ENCODE measurements at places on chromosomes 3 and 15.

- DNase-seq: no peak
Measured at GRCh38 chr3:35946121-35946853, 307.0 kb downstream of the ARPP21 start.

DNA sequence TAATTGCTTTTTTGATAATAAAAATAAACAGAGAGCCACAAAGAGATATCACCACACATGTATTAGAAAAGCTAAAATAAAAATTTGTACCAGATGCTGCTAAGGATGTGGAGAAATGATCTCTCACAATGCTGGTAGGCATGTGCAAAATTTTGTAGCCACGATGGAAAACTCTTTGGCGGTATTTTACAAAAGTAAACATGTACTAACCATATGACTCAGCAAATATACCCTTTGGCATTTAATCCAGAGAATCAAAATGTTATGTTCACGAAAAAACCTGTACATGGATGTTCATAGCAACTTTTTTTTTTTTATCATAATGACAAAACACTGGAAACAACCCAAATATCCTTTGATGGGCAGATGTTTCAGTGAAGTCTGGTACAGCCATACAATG, 261.2 kb downstream of the LPP start:
- no peak for DNase-seq

DNA sequence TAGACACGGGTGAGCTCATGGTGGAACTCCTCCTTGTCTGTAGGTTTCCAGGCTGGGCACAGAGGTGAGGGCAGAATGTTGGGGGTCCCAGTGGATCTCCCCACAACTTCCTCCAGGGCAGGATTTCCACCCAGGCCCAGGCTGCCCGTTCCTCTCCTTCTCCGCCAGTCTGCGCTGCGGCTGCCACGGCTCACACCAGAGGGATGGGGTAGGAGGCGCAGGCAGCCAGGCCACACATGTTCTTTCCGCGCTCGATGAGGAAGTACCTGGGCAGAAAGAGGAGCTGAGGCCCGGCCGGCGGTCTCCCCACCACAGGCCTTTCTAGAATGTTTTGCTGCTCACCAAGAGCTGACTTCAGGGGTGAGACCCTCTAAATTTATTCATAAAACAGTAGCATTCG, 22.9 kb downstream of the CTSH start:
- DNase-seq: no peak

DNA sequence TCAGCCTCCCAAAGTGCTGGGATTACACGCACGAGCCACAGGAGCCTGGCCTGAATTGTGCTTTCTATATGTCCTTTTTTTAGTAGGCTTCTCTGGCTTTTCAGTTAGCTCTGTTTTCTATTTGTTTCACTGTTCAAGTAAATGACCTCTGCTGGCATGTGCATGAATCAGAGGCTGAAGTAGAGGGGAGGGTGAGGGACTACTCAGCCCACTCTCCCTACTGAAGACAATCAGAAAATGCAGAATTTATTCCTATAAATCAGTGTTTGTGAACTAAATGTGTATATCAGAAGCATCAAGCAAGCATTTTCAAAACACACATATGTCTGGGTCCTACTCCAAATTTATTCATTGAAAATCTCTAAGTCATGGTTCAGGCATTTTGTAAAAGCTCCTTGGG, 45.0 kb downstream of the ZMAT3 start:
- DNase-seq: no peak

DNA sequence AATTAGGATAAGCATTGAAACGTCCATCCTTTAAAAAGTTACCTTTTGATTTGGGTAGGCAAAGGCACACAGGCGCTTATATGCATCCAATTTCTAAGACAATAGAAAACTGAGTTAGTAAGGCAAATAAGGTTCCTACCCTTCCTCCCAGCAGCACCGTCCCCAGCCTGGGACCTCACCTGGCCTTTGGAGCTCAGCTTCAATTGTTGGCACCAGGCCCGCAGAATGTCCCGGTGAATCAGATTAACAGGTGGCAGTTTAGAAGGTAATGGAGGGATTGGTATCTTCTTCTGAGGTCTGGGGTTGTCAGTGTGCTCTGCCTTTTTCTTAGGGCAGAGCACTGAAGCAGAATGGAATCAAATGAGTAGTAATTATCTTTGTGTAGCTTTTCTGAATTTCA, 5.7 kb downstream of the DPPA4 start:
- no peak for DNase-seq

DNA sequence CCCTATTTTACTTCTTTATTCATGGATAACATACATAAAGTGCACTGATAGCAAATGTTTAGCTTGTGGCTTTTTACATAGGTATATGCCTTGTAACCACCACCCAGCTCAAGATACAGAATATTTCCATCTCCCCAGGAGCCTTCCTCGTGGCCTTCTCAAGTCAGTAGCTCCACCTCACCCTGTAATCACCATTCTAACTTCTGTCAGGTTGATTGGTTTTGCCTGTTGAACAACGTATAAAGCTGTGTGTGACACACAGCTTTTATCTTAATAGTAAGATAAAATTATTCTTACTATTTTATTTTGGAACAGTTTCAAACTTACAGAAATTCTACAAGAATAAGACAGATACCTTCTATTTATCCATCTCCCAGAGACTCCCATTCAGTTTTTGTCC, 13.3 kb downstream of the ATG7 start:
- DNase-seq: no peak

DNA sequence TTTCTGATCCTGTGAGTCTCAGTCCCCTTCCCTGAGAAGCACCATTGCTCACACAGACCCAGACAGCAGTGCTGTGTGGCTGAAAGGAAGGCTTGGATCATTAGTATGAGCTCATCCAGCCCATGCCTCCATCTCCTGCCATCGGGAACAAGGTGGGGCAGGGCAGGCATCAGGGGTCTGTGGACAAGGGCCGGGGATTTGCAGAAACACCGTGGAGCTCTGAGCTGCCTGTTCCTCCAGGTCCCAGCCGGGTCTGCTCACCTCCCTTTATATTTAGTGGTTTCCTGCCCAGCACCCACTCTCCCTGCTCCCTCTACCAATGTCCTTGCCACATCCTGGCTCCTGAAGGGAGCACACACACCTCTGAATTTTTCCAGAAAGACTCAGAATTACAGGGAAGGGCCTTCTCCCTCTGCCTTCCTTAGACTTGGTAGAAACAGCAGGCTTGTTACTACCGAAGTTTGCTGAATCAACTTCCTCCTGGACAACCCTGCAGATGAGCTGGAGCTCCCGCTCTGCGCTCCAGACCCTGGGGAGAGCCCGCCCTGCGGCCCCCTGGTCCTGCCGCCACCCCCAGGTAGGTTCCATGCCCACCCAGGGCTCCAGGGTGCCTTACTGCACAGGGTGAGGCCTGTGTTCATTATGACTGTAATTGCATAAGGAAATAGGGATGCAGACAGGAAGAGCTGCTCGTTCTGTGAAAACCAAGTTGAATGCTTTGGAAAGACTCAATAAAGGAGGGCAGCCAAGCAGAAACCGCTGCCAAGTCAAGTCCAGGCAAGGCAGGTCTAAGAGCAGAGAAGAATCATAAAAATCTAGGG, 128.1 kb downstream of the NSMCE3 start:
- no peak for DNase-seq

DNA sequence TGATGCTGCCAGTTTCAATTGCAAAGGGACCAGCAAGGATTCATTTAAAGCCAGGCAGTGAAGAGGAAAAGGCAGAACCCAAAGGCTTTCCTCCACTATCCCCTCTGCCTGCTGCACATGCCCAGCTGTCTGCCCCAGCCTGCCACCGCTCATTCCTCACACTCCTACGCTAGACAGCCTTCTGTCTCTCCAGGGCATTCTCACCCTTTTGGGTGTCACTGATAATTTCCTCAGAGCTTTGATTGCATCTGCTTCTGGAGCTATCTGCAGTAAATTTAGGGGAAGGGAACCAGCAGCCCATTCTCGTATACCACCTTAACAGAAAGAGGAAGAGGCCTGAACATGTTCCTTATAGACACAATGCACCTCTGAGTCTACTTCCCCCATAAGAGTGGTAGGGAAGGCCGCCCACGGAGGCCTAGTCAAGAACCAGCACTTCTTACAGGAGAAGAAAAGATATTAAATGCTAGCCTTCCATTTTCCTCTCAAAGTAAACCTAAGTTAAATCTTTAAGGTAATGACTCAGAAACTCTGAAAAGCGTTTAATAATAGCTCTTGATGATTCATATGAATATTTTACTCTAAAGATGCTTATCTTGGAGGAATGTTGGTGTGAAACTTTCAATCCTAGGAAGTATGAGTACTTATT, 20.9 kb downstream of the NUDT16 start:
- DNase-seq: no peak

GRCh38 chr3:129384594-129385323, 43.7 kb downstream of the EFCAB12 start:
- DNase-seq: peak; percentile 6

DNA sequence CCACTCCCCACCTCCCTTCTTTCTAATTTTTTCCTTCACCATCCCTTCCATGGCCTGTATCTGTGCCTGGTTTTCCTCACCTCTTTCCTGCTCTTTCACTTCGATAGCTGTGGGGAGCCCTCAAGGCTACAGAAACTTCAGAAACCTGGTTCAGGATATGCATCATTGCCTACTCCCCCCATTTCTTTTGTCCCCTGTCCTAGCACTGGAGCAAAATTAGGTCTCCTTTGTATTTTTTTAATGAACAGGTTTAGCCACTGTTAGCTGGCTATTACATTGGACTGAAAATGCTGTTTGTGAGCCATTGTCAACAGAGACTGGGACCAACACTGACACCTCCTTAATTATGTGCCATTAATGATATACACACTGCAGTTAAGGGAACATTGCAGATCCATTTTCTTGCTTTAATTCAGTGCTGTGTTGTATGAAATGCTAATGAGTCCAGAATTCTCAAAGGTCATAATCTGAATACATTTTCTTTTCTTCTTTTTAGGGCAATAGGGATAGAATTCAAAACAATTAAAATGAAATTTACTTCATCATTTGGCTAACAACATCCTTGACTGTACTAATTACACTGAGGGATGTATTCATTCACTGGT, 138.6 kb downstream of the PDCD6IP start:
- DNase-seq: no peak

- DNase-seq: no peak
Measured at GRCh38 chr3:45207446-45207845, 18.6 kb downstream of the TMEM158 start.

DNA sequence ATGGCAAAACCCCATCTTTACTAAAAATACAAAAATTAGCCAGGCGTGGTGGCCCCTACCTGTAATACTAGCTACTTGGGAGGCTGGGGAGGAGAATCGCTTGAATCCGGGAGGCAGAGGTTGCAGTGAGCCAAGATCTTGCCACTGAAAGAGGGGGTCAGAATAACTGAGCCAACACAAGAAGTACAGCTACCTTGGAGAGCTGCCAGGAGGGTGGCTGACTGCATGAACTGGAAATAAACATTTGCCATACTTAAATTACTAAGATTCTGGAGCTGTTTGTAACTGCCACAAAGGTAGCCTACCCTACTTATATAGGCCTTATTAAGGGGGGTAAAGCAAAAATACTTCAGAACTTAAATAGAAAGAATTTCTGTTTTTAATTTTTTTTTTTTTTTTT, 15.4 kb upstream of the PIK3CB start:
- peak; percentile 47 for DNase-seq

DNA sequence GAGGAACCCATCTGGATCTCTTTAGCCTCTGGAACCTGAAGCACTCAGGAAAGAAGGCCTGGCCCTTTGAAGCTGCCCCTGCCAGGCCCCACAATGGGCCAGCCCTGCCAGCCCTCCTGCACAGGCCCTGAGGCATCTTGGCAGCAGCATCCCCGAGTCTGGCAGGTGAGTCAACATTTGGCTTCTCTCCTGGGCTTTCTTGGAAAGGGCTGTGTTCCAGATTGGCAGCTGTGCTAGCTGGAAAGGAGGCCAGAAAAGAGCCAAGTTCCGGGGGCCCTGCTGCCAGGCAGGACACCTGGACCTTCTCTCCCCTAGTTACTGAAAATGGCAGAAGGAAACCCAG, 187.2 kb downstream of the SHQ1 start:
- DNase-seq: peak; percentile 78

GRCh38 chr3:41274944-41275668, 75.8 kb downstream of the CTNNB1 start:
- DNase-seq: no peak

GRCh38 chr3:148751461-148751860, 53.8 kb downstream of the AGTR1 start:
- no peak for DNase-seq

- DNase-seq: no peak
Measured at GRCh38 chr3:43233062-43233461, 53.3 kb upstream of the SNRK start.

GRCh38 chr3:104628185-104628789, 738.4 kb upstream of the ALCAM start:
- peak; percentile 36 for DNase-seq

DNA sequence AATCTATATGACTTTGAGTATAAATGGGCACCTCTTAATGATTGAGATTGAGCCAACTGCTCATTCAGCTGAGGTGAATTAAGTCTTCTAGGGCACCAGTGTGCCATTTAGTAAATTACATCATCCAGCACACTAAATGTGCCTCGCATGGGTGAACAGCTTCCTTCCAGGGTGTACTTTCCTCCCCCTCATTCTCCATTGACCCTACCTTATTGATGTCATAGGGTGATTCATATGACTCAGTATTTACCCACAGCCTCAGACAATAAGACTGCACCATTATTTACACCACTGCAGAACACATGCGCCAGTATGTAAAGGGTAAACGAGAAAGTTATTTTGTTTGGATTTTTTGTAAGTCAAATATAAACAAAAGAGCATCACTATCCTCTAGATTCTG, 185.2 kb upstream of the ARL6 start:
- DNase-seq: peak; percentile 88

DNA sequence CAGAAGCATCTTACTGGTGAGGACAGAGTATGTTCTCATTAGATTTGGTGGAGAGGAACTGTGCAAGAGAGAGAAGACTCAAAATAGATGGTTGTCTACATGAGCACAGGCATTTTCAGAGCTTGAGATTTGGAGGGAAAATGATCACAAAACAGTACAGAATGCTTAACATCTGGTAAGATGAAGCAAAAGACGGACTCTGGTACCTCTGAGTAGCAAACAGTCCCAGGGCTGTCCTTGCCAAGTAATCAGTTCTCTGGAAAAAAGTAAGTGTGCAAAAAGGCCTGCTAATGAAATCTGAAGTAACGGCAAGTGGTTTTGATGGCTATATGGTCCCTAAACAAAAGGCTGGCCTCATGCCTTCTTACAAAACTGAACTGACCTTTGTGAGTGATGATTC, 414.2 kb downstream of the CNTN4 start:
- no peak for DNase-seq

DNA sequence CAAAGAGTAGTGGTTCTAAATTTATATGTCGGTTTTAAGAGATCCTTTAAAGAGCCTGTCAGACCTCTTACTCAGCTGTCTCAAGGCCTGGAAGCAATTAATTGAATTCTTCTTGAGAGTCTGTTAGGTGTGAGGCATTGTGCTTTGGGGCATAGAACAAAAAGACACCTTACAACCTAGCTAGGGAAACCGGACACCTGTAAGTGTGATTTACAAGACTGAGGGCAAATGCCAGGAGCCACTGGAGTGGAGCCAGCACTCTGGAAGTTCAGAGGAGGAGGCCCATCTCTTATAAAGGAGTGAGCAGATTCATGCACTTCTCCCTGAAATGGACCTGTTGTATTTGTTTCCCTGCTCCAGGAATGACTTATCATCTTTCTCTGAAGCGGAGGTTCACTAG, 97.7 kb upstream of the NUDT16 start:
- DNase-seq: peak; percentile 8
